Ureter (tissue), 1 donor: ENCODE measurements at places on chromosomes 3 and 15.

DNA sequence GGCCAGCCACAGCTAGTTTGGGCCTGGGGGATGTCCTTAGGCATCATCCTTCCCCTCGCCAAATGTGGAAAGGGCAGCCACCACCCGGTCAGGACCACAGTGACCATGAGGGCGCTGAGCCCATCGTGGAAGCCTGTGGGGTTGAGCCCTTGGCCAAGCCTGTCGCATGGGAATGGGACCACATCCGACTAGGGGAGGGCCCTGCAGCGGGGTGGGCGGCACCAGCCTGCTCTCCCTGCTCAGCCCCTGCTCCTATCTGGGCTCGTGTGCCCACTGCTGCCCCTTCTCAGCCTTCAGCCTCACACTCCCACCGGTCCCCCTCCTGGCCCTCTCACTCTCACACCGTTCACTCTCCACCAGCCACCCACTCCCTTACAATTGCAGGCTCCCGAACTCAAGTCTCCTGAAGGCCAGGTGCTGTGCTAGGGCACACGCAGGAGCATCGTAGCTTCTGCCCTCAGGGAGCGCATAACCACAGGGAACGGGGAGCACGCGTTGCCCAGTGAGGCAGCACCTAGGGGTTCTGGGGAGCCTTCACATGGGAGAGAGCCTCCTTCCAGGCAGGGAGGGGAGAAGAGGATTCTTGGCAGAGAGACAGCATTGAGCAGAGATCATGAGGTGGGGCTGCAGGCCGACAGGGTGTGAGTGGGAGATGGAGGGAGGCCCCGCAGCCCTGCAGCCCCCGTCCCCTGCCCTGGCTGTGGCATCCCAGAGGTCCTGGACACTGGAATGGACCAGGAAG, 26.1 kb downstream of the LOXL1 start:
- no peak for DNase-seq

DNA sequence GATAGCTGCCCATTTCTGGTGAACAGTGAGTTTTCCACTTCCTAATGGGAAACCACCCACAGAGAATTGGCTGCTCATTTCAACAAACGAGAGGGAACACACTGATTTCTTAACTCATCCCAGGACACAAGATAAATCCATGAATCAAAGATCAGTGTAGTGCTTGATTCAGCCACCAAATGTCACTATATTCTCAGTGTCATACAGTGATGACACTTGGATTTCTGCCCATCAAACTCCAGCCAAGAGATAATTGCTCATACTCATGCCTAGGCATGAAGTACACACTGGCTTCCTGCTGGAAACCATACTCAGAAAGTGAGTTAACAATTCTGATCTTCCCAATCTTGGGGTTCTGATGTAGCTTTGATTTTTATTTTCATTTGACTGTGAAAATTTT, 35.4 kb upstream of the GRM7 start:
- no peak for DNase-seq

- DNase-seq = peak; percentile 92
Measured at GRCh38 chr3:52220380-52221026, 4.9 kb downstream of the TLR9 start.

- peak; percentile 6 for DNase-seq
Measured at GRCh38 chr3:46299608-46300460, 54.1 kb upstream of the CCR2 start.

DNA sequence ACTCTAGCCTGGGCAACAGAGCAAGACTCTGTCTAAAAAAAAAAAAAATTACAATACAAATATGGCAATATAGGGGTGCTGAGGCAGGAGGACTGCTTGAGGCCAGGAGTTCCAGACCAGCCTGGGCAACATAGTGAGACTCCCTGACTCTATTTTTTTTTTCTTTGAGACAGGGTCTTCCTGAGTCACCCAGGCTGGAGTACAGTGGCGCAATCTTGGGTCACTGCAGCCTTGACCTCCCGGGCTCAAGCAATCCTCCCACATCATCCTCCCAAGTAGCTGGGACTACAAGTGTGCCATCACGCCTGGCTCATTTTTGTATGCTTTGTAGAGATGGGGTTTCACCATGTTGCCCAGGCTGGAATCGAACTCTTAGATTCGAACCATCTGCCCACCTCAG, 17.3 kb upstream of the RAB11A start:
- DNase-seq = no peak

DNA sequence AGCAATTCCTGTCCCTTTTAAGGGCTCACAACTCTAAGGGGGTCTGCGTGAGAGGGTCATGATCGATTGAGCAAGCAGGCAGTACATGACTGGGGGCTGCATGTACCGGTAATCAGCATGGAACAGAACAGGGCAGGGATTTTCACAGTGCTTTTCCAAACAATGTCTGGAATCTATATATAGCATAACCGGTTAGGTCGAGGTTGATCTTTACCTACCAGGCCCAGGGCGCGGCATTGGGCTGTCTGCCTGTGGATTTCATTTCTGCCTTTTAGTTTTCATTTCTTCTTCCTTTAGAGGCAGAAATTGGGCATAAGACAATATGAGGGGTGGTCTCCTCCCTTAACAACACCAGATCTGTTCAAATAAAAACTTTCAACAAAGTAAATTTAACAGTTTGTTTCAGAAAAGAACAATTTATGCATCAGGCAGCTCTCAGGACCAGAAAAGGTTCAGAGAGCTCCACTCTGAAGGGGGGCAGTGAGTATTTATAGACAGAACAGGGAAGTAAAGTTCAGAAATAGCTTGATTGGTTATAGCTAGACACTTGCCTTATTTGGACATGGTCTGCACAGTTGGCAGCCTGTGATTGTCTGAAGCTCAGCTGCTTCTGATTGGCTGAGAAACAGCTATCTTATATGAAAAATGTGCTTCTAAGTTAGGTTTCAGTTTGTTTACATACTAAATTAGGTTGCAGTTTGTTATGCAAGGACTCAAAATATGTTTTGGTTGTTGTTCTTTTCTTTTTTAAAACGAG, 17.2 kb upstream of the B4GALT4 start:
- no peak for DNase-seq

DNA sequence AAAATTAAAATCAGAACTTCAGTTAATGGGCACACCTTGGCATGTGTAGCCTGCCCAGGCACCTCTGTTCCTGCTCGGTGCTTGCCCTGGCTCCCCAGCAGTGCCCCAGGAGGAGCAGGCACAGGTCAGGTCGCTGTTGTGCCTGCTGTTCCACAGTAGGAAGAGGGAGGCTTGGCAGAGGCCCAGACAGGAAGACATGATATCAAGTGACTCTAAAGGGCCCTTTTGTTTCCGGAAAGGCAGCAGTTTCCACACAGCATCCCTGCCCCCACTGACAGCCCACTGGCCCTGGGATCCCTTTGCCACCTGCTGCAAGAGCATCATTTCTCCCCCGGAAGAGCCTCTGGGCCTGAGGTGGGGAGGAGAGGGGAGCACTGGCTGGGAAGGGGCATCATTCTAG, 40.5 kb upstream of the HES1 start:
- DNase-seq = peak; percentile 74

- DNase-seq = no peak
Measured at GRCh38 chr3:63613561-63613960, 38.9 kb upstream of the SNTN start.

DNA sequence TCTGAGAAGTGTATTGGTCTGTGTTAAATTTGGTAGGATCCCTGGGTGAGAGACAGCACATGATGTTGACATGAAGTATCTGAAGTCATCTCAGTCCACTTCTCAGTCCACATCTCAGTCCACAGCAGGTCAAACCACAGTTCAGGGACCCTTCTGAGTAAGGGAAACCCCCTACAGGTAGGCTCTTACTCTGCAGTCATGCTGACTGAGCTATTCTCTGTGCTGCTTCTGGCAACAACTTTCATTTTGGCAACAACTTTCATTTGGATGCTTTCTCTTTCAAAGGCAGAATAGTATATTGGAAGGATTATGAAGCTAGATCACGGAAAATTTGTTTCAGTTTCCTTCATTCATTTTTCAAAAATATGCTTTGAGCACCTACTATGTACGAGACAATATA, 178.2 kb upstream of the GOLIM4 start:
- DNase-seq = no peak

GRCh38 chr15:22968366-22968765, 11.8 kb downstream of the CYFIP1 start:
- DNase-seq = no peak

DNA sequence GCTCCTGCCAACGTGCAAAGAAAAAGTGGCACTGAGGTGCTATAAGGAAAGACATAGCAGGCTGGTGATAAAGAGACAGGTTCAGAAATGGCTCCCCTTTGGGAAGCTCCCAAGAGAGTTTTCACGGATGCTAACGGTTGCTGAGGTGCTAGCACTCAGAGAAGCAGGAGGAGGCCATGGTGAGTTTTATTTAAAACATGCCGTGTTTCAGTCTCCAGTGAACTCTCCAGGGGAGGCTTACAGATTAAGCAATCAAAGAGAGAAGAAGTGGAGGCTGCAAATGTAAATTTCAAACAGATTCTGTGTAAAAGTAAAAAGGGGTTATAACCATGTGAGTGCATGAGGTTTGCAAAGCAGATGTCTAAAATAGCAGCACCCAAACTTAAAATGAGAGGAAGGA, 346.2 kb downstream of the NTRK3 start:
- no peak for DNase-seq

GRCh38 chr3:53725387-53725995, 120.7 kb downstream of the CHDH start:
- DNase-seq = no peak
